Activated T-cell treated with anti-CD3 and anti-CD28 coated beads for 48 hours (primary cell): ENCODE measurements at places on chromosomes 7 and 10.

DNA sequence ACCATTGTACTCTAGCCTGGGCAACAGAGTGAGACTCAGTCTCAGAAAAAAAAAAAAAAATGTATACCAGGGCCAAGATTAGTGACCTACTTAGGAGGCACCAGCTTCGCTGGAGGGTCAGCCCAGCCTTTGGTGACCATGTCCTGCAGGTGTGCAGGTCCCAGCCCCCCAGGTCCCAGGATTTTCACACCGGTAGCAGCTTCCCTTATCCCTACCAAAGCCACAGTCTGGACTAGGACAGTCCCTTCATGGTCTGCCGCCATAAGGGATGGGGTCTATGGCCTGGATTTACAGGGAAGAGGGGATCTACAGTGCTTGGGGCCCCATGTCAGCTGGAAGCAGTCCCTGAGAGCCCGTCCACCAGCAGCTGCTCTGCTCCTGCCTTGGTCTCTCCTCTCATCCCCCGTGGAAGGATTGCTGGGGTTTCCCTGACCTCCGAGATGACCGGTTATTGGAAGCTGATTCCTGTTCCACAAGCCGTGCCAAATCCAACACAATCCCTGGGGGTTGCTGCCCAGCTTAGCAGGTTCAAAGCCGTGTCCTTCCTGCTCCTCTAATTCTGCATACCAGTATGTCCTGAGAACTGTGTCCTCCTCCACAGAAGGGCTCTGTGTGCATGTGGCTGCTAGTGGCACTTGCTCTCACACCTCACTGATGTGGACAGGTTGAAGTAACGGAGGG, 11.0 kb upstream of the NDUFB2 start:
- no peak for DNase-seq

DNA sequence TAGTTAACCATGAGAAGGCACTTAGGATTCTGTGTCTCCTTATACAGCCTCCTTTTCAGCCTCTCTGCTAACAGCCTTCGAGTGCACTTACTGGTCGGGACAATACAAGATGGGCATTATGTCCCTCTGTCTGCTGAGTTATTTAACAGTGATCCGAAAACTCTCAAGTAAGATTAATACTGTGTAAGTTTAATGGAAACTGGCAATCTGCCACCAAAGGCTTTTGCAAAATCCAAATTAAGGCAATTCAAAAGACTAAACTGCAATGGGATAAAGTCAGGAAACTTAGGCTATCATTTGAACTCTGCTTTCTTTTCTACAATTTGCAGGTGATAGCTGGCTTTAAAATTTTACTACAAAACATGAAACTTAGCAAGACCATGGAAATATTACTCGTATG, 477.8 kb downstream of the TFEC start:
- DNase-seq = no peak

GRCh38 chr10:93941606-93942005, 47.8 kb downstream of the SLC35G1 start:
- DNase-seq = no peak

GRCh38 chr10:129710510-129710847, 243.4 kb downstream of the MGMT start:
- DNase-seq = no peak

DNA sequence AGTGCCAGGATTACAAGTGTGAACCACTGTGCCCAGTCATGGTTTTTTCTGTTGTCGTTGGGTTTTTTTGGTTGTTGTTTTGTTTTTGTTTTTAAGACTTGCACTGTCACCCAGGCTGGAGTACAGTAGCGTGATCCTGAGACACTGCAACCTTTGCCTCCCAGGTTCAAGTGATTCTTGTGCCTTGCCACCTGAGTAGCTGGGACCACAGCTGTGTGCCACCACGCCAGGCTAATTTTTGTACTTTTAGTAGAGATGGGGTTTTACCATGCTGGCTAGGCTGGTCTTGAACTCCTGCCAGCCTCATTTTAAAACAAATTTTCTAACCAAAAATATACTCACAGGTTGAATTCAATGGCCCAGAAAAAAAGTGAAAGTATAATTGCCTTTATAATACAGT, 174.1 kb downstream of the AHR start:
- DNase-seq = no peak
